Activated T-cell treated with anti-CD3 and anti-CD28 coated beads, Interleukin-2, amount 50 U/mL, for 24 hours (primary cell): ENCODE measurements at places on chromosomes 11 and 22.

DNA sequence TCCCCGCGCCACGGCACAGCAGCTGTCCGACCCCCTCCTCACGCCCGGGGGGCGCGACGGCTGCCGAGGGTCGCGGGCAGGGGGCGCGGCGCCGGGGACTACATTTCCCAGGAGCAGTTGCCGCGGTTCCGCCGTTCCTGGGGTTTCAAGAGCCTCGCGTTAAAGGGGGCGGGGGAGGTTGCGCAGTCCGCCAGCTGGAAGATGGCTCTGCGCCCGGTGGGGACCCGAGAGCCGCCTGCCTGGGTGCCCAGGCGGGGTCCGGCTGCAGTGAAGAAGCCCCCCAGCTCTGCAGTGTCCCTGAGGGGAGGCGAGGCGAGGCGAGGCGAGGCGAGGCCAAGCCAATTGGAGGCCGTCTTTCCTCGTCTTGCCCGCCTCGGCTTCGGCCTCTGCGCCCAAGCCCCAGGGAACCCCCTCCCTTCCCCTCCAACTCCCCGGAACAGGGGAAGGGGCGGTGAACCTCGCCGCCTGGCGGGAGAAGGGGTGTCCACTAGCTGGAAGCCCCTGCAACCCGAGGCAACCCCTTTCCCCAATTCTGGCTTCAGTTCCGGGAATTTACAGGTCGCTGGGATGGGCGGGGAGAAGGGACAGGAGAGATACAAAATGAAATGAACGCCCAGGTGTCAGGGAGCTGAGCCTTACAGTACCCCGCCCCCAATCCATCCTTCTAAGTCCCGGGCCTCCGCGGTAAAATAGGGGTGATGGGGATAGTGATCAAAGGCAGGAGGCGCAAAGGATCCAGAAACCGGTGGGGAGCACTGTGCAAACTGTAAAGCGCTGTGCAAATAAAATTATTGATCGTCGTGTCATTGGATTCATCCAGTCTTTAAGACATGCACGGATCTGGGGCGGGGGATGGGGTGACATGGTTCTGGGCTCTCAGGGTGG, 5.2 kb upstream of the GCAT start:
- DNase-seq = peak; percentile 52

DNA sequence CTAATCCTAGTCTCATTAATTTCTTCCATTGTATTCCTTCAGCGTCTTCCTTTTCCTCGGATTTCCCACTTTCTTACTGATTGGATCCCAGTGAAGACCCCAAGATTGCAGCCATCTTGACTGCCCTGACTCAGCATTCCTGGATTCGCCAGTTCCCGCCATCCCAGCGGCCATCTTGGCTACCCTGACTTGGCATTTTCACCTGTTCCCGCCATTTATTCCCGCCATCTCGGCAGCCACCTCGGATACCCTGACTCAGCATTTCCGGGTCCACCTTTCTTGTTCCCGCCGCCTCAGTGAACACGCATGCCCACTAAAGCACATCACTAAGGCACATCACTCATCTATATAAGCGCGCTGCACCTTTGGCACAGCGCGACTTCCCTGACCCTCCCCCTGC, 13.8 kb upstream of the OR56A3 start:
- DNase-seq = no peak

DNA sequence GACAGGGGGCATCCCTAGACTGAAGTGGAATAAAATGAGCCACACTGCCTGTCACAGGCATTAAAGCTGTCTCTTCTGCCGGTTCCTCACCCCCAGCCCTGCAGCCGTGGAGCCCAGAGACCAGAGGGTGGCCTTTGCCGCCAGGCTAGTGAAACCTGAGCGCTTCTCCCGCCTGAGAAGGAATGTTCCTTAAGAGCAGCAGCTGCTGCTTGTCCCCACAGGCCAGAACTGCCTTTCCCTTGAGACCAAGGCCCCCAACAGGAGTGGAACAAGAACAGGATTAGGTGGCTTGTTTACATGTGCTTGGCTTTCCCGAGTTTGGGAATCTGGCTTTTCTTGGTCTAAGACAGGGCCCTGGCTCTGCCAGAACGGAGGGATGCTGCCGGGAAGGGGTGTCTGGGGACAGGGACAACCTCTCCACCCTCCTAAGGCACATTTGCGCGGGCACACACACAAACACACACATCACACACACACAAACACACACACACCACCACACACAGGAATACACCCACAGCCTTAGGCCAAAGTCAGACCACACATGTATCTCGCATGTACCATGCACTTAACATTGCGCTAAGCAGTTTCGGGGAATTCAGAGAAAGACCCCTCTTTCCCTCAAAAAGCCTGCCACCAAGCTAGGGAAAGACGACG, 91.8 kb downstream of the FEZ1 start:
- no peak for DNase-seq

DNA sequence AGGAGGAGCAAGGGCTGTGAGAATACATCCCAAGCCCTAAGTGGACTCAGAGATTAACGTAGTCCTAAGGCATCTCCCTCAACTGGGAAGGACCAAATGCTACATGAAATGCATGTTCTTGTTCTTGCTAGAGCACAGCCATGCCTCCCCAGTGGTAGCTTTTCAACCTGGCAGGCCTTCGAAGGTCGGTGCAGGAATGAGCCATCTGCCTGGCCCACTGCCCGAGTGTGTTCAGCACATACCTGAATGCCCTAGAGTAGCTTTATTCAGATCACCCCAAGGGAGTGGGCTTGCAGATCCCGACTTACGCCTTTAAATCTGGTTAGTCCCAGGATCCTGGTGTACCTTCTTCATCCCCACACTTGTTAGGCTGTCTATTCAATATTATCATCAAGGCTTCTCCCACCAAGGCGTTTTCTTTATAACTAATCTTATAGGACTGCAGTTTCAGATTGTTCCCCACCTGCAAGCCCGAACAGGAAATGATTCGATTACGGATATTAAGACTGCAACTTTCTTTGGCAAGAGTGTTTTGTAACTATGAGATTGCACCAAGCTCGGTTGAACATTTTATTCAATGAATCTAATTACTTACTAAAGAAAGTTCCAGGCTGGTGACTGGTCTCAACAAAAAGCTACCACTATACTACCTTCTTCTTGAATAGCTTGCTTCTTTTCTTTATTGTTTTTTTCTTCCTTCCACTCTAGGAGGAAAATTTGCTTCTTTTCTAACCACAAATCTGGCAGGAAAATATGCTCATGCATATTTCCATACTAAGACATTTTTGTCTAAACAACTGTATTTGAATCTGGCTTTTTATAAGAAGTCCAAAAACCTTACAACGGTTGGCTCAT, 115.6 kb downstream of the SGSM3 start:
- no peak for DNase-seq
